ENCODE measurements at places on chromosomes 5 and 9.
A peak's percentile ranks its signal among the peaks of the same experiment; 100 is the strongest.

GRCh38 chr5:153960269-153961215 lies 78.2 kb downstream of the FAM114A2 start:
- DNase-seq = peak; percentile 39

- DNase-seq = no peak
These were observed 59.8 kb upstream of the OTULINL start for GRCh38 chr5:14521748-14522147.

GRCh38 chr5:31113101-31113500 lies 80.4 kb upstream of the CDH6 start:
- no peak for DNase-seq

GRCh38 chr5:160075073-160075472 lies 44.2 kb downstream of the PWWP2A start:
- DNase-seq = no peak

DNA sequence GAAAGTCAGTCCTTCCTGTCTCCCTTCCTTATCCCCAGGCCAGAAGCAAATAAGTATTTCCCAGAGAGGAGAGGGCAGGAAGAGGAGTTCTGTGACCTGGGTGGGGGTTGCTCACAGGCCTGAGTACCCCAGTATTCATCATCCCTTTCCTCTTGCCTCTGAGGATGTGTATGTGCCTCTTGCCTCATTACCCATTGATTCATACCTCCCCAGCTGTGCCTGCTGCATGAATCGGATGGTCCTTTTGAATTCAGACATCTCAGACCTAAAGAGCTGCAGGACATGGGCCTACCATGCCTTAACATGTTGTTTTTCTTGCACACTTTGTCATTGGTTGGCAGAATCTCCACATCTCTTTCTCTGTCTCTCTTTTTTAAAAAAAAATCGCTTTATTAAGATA lies 112.8 kb upstream of the SHB start:
- DNase-seq = no peak

DNA sequence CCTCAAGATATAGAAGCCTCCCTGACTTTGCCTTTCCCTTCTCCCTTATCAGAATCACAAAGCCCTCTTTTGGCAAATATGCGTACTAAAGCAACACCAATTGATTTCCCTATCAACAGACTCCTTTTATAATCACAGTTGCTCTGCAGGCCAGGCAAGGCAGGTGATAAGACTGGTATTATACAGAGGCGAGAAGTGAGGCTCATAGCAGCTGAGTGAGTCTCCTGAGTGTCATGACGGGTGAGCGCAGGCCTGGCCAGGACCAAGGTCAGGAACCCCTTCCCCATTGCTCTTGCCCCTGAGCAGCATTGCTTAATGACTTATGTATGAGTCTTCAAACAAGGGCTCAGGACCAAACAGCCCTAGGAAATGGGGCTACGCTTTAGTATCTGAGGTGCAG lies 70.8 kb downstream of the FBXO38 start:
- DNase-seq = no peak

- no peak for DNase-seq
These were observed 2.6 kb downstream of the IRF1 start for GRCh38 chr5:132487841-132488555.

GRCh38 chr5:99010294-99010693 lies 81.5 kb upstream of the CHD1 start:
- DNase-seq = no peak

DNA sequence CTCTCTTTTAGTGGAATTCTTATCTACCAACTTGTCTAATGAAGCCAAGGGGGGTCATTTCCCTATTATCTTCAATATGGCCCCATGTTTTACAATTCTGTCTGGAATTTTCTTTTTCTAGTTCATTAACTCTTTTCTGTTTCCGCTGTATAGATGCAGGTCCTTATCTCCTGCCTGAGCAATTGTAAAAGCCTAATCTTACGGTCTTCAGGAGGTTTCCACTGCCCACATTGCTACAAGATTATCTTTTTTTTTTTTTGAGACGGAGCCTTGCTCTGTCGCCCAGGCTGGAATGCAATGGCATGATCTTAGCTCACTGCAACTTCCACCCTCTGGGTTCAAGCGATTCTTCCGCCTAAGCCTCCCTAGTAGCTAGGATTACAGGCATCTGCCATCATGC lies 132.3 kb downstream of the UNC13B start:
- DNase-seq = no peak

DNA sequence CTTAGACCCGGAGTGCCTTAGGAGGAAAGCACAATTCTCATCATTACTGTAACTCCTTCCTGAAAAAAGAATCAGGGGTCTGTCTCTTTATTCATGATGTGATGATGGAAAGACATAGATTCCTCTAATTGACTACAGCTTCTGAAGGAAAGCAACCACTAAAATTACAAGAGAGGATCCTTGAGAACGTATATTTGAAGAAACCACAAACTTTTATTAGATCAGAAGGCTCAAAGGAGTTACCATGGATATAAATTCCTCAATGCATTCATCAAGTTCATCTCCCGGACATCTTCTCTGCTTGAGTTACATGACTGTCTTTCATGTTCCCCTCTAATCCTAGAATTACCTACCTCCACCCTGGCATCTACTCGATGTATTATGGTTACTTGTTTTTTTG lies 104.1 kb upstream of the PAPPA start:
- no peak for DNase-seq

DNA sequence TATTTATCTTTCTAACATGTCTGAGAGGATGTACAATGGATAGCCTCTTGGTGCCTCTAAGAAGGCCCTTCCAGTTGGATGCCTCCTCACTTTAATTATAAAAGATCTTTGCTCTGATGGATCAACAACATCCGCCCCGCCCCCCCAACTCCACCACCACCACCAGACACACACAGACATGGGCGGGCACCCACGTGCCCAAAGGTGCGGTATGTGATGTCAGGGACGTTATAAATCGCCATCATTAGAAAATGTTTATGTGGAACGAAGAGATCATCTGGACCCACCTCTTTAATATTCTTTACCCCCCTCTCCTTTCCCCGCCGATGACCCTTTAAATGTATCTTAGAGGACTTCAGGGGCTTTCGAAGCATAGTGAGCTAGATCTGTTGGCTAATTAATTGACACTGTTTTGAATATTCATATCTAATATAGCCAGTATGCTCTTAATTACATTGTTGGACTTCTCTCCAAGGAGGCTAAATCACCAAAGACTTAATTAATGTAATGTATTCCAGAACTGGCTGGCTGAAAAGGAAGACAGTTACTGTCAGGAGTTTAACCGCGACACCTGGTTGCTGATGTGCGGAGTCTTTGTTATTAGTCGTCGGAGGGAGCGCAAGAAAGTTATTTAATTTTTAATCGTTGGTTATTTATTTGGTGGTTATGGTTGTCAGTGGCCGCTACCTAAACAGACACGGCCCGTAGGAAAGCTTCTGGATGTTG lies 6.1 kb upstream of the FOXB2 start:
- no peak for DNase-seq

DNA sequence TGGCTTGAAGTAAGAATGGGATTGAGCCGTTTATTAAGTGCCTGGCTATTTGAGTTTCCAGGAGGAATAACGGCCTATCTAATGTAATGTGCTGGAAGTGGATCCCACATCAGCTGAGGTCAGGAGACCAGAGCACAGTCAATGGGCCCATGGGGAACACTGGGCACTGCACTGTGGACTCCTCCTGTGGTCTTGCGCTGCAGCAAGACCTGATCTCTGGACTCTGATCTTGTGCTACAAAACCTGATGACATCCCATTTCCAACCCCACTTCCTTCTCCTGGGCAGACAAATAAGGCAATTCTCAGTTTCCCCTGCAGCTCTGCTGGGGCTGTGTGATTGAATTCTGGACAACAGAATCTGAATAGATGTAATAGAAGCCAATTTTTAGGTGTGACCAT lies 151.7 kb upstream of the ADCY2 start:
- no peak for DNase-seq

DNA sequence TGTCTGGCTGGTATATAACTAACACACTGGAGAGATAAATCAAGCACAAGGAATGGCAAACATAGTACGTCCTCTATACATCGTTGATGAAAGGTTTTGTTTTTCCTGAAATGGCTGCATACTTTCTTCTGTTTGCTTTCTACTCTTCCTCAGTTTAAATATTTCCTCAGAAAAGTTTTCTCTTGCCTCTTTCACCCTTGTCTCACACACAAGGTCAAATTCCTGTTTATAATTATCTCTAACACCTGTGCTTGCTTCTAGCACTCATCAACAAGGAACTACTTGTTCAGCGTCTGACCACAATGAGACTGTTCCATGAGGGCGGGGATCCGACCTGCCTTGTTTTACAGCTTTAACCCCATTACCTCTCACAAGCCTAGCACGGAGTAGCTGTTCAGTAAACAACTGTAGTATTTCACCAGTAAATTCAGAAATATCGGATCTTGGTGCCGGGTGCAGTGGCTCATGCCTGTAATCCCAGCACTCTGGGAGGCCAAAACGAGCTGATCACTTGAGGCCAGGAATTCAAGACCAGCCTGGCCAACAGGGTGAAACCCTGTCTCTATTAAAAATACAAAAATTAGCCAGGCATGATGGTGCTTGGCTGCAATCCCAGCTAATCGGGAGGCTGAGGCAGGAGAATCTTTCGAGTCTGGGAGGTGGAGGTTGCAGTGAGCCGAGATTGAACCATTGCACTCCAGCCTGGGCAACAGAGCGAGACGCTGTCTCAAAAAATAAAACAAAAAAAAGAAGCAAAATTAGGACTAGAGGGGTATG lies 37.0 kb downstream of the NR6A1 start:
- DNase-seq = no peak

GRCh38 chr5:56106837-56107236 lies 112.1 kb upstream of the IL6ST start:
- no peak for DNase-seq

DNA sequence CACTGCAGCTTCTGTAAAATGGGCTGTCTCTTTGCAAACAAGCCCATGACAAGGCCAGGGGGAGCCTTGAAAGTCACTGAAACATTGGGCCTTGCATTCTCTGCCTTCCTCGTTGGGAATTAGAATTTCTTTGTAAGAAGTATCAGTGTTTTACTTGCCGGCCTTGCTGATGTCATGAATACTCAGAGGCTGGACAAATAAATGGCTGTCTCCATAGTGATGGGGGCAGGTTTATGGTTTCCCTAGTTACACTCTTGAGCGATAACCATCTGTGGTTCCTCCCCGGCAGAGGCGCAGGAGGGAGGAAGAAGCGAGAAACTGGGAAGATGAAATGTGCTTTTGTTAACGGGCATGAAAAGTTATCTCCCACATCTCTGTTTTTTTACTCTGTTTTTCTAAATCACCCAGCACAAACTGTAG lies 272.7 kb upstream of the PANK3 start:
- peak; percentile 15 for DNase-seq

GRCh38 chr9:14616188-14616982 lies 76.8 kb downstream of the ZDHHC21 start:
- peak; percentile 51 for DNase-seq

DNA sequence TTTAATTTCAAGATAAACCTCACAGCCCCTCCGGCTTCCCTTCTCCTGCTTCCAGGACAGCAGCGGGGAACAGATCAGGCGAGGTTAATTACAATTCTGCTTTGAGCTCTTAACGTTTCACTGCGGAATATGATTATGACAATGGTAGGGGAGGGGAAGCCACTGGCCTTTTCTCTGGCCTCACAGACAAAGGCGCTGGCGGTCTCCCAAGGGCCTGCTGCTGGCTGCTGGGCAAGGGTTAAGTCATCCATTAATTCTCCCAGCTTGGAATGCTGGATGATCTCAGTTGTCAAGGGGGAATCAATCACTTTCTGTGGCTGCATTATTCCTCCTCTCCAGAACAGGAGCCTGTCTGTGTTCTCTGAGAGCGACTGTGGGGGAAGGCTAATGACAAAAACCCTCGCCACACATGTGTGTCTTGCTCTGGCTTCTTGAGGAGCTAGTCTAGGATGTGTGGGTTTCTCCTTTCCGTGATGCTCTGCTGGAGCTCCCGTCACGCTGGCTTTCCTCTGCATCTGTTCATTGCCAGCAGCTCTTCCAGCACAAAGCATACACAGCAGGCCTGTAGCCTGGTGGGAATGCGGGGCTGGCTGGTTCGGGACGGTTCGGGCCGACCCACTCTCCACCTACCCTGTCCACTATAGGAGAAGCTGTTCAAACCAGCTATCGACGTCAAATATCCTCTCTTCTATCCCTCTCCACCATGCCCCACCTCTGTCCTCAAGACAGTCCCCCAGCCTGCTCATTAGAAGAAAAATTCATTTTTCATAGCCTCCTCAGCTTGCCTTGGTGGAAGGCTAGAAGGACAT lies 82.8 kb downstream of the DCP2 start:
- no peak for DNase-seq

DNA sequence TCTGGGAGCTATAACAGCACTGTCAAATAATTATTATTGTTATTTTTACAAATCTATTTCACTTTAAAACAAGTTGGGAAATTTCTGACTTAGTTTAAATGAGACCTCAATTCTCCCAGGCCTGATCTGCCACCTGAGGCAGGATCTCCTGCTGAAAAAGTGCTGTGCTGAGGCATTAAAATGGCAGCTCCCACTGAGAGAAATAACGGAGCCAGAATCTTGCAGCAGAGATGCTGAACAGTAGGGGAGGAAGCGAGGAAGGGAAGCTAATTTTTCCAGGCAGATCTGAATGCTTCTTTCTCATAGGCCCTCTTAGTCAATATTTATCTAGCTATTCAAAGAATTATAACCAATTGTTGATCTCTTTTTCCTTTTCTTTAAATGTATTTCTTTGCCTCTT lies 196.3 kb downstream of the ZNF462 start:
- no peak for DNase-seq

GRCh38 chr9:99142275-99142674 lies 37.4 kb downstream of the TGFBR1 start:
- no peak for DNase-seq

DNA sequence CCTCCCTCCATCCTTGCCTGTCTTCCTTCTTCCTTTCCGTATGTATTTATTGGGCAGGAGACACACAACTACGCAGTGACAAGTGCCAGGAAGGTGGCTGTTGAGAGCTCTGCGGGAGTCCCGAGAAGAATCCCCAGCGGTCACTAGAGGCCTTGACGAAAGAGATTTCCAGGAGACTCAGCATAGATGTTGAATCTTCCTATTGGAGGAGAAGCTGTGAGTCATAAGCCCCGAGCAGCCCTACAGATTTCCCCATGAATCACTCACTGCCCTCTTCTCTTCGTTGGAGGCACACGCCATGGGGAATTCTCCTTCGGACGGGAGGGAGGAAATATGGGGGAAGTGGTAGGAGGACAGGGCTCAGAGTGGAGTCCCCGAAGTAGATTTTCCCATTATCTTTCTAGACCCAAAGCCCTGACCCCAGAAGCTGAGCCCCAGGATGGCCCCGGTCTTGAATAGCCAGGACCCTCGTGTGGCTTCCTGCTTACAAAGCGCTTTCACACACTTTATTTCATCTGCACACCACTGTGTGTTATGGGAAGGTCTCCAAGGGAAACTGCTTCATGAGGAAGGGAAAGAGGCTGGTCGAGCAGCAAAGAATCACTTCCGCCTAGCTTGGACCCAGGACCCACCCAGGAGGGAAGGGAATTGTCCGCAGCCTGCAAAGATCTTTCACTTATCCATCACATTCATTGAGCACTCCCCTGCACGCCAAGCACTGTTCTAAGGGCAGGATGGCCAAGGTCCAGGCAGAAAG lies 12.7 kb downstream of the DUSP1 start:
- peak; percentile 92 for DNase-seq

- peak; percentile 84 for DNase-seq
These were observed 2.7 kb downstream of the NXNL2 start for GRCh38 chr9:88537761-88538091.

Data from inflammatory macrophage treated with lipopolysaccharide for 1 hour (primary cell).